ENCODE measurements at places on chromosomes 6 and 20.

DNA sequence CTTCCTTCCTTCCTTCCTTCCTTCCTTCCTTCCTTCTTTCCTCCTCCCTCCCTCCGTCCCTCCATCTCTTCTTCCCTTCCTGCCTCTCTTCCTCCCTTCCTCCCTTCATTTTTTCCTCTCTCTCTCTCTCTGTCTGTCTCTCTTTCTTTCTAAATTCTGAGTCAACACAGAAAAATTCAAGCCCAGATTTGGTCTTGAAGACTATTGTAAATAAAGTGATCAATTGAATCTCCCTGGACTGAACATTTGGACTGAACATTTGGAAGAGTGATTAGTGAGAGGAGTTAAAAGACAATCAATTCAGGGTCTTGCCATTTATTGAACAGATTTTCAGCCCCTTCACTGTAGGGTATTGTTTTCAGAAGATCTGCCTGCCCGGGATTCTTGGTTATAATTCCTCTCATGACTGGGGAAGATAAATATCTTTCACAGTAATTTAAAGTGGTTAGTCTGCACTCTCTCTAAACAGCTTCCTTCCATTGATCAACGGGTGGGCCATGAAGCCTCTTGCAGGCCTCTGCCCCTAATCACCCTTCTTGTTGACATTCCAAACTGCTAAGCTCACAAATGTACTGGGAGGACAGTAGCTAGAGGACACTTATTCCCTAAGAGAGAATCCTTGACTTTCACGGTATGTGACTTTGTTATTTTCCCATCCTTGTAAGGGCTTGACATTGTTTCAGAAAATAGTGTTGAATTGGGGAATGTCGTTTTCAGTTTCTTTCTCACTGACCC lies 101.7 kb upstream of the BMP2 start:
- no peak for DNase-seq

GRCh38 chr6:161073930-161074329 lies 82.4 kb downstream of the MAP3K4 start:
- DNase-seq: no peak

DNA sequence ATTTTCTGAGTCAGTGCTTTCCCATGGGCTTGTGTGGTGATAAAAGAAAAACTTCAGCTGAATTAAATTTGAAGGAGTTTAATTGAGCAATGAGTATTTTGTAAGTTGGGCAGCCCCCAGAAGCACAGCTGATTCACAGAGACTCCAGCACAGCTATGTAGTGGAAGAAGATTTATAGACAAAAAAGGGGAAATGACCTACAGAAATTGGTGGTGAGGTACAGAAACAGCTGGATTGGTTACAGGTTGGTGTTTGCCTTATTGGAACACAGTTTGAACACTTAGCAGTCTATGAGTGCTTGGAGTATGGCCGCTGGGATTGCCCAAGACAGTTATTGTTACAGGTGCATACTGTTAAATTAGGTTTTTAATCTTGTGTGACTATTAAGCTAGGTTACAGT lies 96.9 kb upstream of the PTPRK start:
- no peak for DNase-seq

DNA sequence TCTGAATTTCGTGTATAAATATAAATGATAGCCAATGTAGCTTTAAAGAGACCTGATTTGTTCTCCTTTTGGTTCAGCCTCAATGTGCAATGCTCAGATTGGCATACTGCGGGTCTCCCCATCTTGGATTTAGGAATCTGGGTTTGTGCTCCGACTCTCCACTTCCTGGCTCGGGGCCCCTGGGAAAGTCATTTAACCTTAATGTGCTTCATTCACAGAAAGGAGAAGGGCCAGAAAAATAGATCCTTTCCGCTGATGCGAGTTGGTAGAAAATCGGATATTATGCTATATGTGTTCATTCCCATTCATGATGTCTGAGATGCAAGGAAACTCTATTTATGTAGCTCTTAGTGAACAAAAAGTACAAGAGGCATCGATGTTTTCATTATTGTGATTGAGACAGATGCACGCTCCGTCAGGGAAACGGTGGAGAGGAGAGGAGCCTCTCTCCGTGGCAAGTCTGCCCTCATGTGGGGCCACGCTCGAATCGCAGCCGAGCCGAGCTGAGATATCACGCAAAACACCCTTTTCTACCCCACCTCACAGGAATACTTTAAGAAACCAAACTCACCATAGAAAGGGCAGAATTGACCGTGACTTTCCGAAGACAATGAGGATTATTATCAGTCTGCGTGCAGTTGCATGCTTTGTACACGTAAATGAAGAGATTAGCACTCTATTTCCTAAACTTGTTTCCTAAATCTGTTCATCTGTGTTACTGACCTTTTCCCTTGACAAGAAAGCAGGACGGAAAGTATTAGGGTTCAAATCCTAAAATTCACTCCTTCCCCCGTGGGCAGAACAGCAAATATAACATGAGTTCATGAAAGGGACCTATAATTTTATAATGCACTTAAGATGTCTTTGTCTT lies 136.6 kb downstream of the COL9A1 start:
- no peak for DNase-seq

DNA sequence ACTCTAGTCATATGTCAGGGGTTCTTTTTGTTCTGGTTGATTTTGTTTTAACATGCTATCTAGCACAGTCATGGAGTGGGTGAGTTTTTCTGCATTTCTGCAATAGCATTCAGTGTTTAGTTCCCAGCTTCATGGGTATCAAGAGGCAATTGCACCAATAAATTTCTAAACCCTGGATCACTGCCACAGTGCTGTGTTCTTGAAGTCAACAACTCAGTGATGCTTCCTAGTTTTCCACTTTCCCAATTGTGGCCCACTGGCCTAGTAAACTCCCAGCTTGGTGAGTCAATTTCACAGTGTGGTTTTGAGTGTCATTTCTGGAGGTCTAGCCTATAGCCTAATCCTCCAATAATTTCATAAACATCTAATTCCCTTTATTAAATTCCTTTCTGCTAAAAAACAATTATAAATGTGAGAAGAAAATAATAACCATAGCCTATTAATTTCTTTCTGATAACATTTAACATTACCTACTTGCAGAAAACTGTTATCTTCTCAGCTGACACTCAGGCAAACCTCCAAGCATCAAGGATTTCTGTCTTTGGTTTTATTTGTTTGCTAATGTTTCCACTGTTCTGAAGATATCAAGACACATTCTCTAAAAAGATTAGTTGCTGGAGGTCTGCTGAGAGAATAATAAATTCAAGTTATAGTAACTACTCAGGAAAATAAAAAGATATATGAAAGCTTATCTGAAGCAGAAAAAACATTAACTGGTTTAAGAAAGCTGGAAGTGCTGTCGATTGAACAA lies 89.9 kb downstream of the PDE7B start:
- no peak for DNase-seq

GRCh38 chr6:28351087-28351486 lies 1.3 kb downstream of the ZKSCAN3 start:
- DNase-seq: no peak

- peak; percentile 62 for DNase-seq
Measured at GRCh38 chr6:31821301-31822035, 6.1 kb upstream of the HSPA1B start.

DNA sequence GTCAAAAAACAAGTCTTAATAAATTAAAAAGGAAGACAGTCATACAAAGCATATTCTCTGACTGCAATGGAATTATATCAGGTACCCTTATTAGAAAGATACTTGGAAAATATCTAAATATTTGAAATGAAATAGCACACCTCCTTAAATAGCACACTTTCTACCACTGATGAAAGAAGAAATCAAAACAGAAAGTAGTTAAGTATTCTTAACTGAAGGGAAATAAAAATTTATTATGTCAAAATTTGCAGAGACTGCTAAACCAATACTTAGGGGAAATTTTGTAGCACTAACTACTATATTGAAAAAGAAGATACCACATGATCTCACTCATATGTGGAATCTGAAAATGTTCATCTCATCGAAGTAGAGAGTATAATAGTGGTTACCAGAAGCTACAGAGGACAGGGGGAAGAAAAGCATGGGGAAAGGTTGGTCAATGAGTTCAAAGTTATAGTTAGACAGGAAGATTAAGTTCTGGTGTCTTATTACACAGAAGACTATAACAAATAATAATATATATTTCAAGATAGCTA lies 112.2 kb downstream of the ASCC3 start:
- no peak for DNase-seq

DNA sequence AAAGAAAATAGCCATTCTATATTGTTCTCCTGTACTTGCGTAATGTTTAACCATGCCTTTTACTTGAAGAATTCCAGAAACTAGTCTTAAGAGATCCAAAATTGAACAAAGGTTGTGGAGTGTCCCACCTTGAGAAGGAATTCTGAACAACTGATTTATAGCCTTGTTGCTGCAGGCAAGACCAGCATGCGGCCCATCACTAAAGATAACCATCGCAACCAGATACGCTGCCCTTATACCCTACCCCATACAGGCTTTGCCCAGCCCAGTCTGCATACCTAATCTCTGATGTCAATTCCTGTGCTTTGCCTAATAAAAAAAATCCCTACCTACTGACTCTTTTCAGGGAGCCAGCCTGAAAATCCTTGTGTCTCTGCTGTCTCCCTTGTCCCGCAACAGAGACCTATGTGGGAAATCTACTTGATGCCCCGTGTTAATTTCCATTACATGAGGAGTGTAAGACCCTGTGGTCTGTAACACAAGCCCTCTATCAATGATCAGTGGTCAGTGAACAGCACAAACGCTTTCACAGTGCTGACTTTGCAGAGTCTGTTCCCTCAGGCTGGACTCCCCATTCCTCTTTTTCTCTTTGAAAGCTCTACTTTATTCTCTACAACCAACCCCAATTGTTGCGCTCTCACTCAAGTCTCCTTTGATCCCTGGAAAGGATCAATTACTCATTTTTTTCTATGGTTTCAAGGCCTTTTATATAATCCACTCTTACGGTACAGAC lies 125.7 kb upstream of the BTBD3 start:
- DNase-seq: no peak

- no peak for DNase-seq
Measured at GRCh38 chr6:54587277-54587676, 259.3 kb upstream of the FAM83B start.

GRCh38 chr20:2690213-2690612 lies 2.4 kb upstream of the EBF4 start:
- DNase-seq: no peak

DNA sequence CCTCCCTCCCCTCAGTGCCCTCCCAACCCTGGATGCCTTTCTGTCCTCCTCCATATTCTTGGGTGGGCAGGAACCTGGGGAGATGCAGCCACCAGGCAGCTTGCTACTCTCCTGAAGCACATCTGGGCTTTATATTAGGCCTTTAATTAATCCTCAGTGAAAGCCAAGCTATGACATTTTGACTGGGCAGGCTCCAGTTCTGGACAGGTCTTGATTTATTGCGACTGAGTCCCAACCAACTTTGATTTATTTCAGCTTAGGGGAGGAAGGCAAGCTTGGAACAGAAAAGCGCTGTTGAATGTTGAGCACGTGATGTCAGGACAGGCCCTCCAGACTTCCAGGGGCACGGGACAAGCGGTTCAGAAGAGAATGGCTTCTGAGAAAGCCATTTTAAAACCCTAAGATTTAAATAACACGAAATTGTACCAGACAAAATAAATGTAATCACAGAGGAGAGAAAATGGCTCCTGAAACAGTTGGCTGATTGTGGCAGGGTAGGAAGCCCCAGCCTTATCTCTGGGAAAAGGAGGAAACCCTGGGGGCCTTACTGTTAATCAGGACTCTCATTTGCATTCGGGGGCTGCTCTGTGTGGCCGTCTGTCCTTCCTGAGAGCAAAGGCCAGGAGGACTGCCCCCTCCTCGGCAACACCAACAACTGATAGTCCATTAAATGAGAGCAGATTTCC lies 294.2 kb downstream of the FOXC1 start:
- DNase-seq: peak; percentile 71

GRCh38 chr6:21587961-21588480 lies 5.5 kb upstream of the SOX4 start:
- DNase-seq: peak; percentile 74

- no peak for DNase-seq
Measured at GRCh38 chr6:152127432-152128165, 320.1 kb downstream of the ESR1 start.

GRCh38 chr6:105794870-105795269 lies 291.3 kb upstream of the PRDM1 start:
- DNase-seq: no peak

GRCh38 chr20:1816384-1817381 lies 78.5 kb upstream of the SIRPA start:
- no peak for DNase-seq

- peak; percentile 27 for DNase-seq
Measured at GRCh38 chr6:18527836-18528743, 140.9 kb downstream of the RNF144B start.

DNA sequence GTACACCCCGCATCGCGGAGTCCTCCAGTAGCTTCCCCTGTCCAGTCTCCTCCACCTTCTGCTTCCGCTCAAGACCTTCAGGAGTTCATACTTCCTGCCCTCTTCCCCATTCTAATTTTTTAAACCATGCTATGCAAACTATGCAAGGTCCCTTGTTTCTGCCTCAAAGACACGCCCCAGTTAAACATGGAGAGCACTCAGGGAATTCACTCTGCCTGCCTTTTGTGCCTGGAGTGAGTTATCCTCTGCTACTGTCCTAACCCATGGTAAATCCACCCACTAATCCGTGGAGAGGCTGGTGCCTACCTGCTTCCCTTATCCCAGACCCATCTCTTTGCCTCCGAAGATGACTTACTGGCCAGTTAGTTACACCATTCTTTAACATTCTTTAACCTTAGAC lies 473.7 kb upstream of the JARID2 start:
- no peak for DNase-seq

DNA sequence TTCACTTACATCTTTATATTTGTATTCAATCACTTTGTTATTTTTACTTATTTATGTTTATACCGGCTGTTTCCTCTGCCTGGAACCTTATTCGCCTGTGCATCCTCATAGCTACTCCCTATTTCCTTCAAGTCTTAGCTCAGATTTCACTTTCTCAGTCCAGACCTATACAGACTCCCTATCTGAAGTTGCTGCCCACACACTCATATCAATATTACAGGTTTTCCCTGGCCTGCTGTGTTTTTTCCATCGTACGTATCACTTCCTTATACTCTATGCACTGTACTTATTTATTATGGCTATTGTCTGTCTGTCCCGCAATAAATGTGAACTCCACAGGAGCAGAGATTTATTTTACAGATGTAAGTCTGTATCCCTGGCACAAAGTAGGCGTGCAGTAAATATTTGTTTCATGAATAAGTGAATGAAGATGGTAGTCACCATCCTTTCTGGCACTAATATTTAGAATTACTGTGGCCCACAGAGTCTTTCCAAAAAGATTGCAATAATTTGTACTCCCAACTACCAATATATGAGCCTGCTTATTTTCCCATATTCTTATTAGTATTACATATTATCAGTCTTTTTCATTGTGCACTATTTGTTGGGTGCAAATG lies 64.9 kb downstream of the TNFAIP3 start:
- no peak for DNase-seq

DNA sequence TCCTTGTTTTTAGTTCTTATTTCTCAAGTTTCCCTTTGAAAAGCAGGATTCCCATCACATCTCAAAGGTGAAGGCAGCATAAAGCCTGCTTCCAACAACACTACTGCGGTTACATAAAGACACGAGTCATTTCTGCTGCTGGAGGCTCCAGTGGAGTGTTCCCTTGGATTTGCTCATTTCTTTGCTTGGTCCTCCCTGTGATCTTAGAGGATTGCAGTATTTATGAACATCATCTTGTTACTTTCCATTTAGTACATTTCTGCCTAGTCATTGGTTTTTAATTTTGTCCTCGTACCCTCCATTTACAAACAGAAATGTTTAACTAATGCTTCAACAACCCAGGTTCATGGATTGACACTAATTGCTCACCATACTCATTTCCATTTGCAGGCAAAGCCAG lies 298.8 kb downstream of the ZNF217 start:
- no peak for DNase-seq

GRCh38 chr6:25448965-25449538 lies 169.9 kb downstream of the CARMIL1 start:
- DNase-seq: no peak

Data from SK-N-SH (cell line).